Mucosa of gallbladder (tissue), 1 donor: ENCODE measurements at places on chromosomes 5 and 9. TPM values are rescaled to one million over a fixed set of nuclear protein-coding genes. Genes with fewer than 3 reads are reported as not detected.

- no peak for DNase-seq
Measured at GRCh38 chr9:5813824-5814223, 19.1 kb downstream of the ERMP1 start.

DNA sequence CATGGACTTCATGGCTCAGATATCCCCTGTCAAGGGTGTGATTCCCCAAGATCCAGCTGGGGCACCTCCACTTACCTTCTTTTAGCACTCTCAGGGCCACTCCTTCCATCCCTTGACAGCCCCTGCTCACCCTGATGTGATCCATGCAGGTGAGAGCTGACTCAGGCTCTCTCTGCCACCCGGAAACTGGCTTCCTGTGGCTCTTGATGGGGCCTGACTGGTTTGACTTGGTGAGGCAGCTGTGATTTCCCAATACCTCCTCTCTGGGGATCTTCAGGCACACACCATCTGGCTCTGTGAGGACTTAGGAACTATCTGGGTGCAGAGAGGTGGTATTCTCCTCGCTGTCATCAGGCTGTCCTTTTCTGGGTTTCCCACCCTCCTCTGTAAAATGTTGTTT, 7.9 kb upstream of the FAT2 start:
- DNase-seq: no peak

DNA sequence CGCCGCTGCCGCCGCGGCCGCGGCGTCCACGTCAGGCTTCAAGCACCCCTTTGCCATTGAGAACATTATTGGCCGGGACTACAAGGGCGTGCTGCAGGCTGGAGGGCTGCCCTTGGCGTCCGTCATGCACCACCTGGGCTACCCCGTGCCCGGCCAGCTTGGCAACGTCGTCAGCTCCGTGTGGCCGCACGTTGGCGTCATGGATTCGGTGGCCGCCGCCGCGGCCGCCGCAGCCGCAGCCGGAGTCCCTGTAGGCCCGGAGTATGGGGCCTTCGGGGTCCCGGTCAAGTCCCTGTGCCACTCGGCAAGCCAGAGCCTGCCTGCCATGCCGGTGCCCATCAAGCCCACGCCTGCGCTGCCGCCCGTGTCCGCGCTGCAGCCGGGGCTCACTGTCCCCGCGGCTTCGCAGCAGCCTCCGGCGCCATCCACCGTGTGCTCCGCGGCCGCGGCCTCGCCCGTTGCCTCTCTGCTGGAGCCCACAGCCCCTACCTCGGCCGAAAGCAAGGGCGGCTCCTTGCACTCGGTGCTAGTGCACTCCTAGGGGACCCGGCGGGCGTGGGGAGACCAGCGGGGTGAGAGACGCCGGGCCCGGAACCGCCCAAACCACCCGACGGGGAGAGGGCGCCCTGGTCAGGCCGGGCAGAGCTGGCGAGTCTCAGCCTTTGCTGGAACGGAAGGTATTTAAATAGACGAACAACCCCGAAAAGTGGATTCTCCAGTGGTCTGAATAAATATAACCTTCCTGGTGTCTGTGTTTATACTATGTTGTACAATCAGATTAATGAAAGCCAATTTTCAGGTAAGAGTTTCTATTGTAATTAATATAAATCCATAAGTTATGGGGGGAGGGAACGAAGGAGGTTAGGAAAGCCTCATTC, 1.2 kb downstream of the FOXB2 start:
- no peak for DNase-seq

GRCh38 chr9:136419092-136419420, 8.6 kb downstream of the PMPCA start:
- DNase-seq: no peak

DNA sequence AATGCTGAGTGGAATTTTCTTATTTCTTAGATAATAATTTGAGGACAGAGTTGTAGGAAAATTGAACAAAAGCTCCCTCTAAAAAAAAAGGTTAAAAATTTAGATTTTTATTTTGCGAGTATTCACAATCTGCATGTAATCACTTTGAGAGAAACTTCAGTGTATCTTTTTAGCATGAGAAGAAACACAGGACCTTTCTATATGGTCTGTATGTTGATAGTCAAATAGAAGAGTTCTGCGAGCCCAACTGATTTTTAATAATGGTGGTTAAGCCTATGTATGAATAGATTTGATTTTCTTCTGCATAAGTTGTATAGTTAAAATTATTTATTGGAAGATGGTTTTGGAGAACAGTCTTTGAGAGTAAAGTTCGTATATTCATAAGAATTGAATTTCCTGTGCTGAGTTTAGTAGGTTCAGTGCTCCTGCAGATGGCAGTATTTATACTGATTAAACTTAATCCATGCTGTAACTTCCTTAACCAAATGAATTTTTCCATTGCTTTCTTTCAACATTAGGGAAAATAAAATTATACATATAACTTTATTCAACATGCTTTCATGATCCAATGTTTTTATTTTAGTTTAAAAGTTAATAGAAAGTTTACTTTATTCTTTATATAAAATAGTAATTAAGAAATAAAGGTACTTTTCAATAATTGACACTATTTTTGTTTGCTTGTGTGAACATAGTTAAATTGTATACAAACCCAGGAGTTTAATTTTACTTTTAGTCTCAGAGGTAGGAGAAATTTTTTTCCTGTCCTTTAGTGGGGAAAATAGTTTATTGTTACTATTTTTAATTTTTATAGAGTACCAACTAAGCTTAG, 19.6 kb downstream of the TCERG1 start:
- DNase-seq: no peak

Gene OR13F1
- not detected for total RNA-seq

Gene ZBTB5
- 12.1 TPM for total RNA-seq
